ENCODE measurements at places on chromosomes 5 and 9.

- DNase-seq, result no peak
Measured at GRCh38 chr9:121830441-121831140, 179.2 kb downstream of the DAB2IP start.

DNA sequence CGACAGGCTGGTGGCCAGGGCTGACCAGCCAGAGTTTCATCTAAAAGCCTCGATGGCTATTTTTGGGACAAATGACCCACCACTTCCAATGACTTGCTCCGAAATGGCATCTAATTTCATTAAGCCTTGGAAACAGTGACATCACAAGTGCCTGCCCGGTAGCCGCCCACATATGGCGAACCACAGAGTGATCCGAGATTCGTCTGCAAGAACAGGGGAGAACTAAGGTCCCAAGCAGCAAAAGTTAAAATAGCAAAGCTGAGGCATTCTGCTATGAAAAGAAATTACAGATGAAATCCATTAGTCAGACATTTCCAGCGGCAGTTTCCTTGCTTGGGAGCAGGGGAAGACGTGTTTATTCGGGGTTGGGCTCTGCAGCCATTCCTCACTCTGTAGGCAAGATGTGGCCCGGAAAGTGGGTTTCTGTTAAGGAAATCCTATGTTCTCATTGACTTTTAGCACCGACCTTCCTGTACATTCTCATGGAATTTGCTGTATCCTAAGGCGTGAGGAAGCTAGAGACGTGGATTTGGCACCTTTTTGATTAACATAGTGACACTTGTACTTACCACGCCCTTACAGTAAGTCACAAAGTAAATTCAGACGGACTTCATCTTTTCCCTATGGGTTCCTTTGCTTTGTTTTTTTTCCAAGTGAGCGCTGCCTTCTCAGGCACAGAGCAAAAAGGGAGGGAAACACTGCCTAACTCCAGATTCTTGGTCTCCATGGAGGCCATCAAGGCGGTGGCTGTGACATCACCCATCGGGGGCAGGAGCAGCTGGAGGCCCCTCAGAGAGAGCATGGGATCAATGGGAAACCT lies 45.1 kb downstream of the ERGIC1 start:
- DNase-seq, result no peak

DNA sequence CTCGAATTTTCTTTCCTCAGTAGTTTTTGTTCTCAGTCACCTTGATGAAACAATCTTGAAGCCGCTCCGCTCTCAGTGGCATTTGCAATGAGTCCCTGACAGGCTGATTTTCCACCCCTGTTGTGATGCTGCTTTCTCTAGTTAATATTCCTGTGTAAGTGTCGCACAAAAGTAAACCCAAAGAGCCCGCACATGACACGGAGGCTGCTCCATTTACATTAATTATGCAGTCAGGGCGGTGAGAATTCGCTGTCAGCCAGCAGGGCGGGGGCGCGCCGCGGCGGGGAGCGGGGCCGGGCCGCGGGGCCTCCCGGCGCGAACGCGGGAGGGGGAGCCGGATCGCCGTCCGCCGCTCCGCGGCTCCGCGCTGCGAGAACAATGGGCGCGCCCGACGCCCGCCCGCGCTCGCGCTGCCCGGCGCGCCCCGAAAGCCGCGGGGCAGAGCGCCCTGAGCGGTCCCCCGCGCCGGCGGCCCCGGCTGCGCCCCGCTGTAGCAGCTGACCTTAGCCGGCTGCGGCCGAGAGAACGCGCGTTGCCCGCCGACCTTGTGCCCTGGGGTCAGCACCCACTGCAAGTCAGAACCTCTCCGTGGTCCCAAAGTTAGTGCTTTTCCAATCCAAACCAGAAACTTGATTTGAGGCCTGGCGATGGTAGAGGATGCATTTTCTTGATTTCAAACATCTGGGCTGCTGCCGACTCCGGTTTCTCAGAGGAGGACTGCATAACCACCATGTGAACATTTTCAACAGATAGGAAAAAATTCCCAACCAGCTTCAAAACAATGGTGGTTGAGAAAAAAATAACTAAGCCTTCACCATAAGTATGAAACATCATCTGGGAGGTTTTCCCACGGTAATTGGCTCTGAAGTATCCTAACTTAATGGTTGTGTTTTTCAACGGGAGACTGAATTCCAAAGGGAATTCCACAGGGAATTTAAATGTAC lies 142.6 kb downstream of the PBX3 start:
- peak; percentile 12 for DNase-seq

- no peak for DNase-seq
Measured at GRCh38 chr9:135611142-135611874, 28.0 kb downstream of the GLT6D1 start.

DNA sequence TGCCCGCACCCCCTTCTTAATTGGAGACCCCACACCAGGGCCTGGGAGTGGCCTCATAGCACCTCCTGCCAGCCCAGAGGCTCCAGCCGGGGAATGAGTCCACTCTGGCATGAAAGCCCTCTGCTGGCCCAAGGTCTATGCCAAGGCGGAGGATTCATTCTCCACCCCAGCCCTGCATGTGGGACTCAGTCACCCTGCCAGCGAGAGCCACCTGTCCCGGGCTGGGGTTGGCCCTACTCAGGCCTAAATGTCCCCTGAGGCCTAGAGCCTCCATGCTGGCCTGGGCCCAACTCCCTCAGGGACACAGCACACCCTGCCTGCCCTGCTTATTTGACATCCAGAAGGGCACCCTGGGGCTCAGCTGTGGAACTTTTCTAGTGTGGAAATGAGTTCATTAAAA lies 1.0 kb upstream of the RAPGEF1 start:
- DNase-seq, result no peak

GRCh38 chr5:40689438-40689837 lies 9.7 kb downstream of the PTGER4 start:
- no peak for DNase-seq

DNA sequence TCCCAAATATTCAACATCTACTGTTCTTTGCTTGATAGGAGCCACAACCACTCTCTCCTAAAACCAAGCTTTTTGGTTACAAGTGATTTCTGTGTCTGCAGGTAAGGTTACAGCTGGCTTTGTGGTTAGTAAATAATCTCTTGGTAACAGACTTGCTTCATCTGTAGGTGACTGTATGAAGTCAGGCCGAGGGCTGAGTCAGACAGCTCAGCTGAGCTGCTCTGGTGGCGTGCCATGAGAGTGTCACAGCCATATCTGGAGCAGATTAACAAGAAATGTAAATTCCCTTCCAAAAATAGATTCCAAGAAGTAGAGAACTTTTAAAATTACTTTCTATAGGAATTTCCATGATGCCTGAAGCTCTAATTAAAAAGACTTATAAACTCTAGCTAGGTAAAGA lies 23.7 kb upstream of the TAS2R1 start:
- no peak for DNase-seq

DNA sequence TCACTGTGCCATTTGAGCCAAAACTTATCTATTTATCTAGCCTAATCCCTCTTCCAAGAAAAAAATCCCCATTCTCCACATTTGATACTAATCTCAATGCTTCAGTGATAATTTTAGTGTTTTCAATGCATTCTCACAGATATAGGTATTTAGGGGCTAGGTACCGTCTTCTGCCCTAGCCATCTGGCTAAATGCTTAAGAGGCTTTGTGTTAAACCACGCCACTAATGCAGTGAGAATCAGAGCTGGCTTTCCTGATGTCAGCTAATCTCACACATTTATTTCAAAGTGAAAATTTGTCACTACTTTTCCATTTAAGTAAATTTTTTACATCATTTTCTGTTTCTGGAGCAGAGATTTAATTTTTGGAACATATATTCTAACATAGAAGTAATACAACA lies 479.7 kb downstream of the MAN2A1 start:
- no peak for DNase-seq

DNA sequence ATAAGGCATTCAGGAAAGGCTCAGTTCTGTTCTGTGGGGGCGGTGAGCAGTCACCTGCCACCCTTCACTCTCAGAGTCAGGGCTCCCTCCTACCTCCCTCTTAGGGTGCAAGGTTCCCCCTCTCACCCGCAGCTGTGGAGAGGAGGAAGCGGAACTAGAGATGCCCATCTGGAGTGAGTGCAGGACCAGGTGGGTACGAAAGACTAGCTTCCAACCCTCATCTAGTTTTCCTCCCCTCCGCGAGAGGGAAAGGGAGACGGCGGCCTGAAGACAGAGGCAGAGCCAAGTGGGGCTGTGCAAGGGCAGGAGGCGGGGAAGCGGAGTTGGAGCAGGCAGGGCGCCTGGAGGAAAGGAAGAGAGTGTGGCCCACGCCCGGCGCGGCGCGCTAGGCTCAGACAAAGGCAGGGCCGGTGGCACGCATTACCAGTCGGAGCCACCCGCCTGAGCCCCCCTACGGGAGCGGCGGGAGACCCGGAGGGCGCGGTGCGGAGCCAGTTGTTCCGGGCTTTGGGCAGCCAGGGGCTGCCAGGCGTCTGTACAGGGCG lies 7.3 kb downstream of the PRR7 start:
- no peak for DNase-seq

- DNase-seq, result no peak
Measured at GRCh38 chr9:121107029-121107428, 32.3 kb downstream of the CNTRL start.

GRCh38 chr5:114435885-114436299 lies 74.0 kb downstream of the KCNN2 start:
- no peak for DNase-seq

DNA sequence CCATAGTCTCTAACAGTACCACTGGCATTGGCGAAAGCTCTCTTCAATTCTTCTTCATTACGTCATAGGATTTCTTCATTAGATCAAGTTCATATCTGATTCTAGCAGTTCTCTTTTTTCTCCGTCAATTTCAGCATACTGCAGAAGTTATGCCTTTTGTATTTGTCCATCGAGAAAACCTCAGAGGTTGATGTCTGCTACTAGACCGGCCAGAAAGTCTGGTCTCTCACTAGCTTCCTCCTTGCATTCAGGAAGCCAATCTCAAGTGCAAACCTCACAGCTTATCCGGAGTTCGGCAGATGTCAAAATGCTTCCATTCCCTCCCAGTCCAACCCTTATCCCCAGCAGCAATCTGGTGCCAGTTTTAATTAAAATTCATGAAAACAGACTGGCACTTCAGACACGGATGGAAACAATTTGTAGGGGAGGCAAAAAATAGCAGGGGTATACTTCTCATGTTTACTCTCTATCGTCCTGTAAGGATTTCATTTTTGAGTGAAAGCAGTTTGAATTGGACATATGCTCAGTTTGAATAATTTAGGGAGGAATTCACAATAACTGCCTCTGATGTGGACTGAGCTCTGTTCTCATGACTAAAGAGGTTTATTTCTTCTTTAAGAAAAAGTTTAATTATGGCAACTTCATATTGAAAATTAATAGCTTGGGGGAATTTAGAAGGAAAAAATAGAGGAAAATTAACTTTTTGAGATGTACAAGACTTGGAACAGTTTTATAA lies 56.4 kb upstream of the TMC1 start:
- DNase-seq, result no peak

DNA sequence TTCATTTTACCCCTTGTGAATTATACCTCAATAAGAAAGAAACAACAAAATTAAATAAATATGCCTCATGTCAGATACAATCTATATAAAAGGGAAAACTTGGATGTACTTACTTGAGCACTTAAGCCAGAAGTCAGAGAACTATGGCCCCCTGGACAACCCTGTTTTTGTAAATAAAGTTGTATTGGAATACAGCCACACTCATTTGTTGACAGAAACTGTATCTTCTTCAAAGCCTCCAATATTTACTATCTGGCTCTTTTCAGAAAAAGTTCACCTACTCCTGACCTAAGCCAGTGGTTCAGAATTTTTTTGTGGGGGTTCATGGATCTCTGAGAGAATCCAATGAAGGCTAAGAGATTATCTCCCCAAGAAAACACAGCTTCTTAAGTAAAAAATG lies 45.3 kb upstream of the RASEF start:
- no peak for DNase-seq

- DNase-seq, result no peak
Measured at GRCh38 chr5:89353837-89354551, 471.0 kb upstream of the MEF2C start.

DNA sequence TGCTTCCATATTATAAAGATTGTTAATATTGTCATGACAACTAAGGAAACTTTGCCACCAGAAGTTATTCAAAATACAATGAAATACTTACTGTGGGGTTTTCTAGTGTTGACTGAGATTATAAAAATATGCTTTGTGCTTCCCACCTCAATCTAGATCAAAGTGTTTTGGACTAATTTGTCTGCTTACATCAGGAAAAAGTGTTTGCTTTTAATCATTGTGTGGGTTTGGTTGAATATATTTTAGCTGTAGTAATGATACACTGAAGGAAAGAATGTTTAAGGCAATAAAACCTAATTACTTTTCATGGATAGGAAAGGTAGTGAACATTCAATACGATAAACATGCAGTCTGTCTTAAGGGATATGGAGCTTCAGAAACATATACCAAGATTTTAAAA lies 29.8 kb upstream of the MAN2A1 start:
- DNase-seq, result no peak

- no peak for DNase-seq
Measured at GRCh38 chr5:180170106-180170809, 38.8 kb downstream of the RASGEF1C start.

DNA sequence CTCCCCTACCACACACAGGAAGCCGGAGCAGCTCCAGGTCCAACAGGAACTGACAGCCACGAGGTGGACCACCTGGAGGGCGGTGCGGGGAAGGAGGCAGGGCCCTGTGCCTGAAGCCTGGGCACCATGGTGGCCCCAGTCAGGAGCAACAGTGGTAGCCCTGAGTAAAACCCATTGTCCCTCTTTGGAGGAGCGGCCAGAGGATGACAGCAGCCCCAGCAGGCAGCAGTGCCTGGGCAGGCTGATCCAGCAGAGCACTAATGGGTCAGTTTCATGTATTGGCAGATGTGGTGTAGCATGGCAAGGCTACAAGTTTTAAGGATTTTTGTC lies 47.7 kb upstream of the GARNL3 start:
- no peak for DNase-seq

GRCh38 chr5:176644878-176645670 lies 2.2 kb upstream of the TSPAN17 start:
- DNase-seq, result no peak

DNA sequence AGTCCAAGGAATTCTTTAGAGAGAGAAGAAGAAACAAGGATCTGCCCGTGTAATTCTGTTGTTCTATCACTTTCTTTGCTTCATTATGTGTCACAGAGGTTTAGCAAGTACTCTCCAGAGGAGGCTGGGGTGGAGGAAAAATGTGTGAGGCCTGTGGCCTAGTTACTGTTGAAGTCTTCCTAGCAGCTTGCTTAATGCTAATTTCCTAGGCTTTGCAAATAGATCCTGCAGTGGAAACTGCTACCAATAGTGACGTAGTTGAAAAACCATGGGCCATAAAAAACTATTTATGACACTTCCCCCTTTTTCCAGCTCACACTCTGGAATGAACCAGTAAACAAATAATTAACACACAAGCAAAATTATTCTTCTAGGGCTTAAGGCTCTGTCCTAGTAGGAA lies 27.0 kb upstream of the C9orf72 start:
- no peak for DNase-seq

DNA sequence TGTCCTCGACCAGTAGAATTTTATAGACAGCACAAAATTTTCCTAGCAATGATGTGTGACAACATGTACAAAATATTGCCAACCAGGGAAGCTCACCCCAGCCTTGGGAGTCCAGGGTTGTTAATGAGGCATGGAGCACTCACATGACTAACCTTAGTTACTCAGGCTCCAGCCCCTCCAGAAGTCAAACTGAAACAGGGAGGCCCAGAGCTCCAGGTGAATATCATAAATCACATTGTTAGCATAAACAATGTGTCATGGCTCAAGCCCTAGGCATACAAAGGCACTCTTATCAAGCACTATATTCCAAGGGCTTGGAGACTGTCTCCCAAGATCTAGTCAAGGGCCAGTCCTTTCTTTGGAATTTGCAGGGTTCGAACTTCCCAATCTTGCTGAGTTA lies 44.4 kb downstream of the TNFAIP8 start:
- DNase-seq, result no peak
